ENCODE measurements at places on chromosomes 1 and 21.

- DNase-seq, result no peak
These were observed 252.1 kb downstream of the PRDM2 start for GRCh38 chr1:13951793-13952751.

- no peak for DNase-seq
These were observed 18.0 kb downstream of the FAAP20 start for GRCh38 chr1:2176615-2177014.

- DNase-seq, result no peak
These were observed 38.3 kb downstream of the GJA5 start for GRCh38 chr1:147722124-147722523.

DNA sequence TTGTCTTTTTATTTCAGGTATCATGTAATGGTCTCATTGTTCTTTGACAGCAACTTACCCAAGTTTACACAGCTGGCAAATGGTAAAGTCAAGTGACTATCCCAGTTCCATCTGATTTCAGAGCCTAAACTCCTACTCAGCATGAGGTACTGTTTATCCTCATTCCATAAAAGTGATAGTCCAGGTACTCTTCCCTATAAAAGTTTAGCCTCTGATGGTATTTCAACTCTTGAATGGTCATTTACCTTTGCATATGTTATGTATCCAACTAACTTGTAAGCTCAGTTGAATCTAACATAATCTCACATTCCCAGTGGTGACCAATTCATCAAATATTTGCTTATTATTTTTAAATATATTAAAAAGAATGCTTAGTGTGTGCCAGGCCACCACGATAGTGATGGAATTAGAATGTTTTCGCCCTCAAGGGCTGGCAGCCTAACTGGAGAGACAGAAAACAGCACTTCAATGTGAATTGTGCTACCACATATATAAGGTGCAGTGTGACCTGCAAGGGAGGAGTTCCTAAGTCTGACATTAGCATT is 307.1 kb downstream of the CTH start:
- DNase-seq, result no peak

GRCh38 chr1:34292472-34292871 is 115.8 kb downstream of the C1orf94 start:
- DNase-seq, result no peak

DNA sequence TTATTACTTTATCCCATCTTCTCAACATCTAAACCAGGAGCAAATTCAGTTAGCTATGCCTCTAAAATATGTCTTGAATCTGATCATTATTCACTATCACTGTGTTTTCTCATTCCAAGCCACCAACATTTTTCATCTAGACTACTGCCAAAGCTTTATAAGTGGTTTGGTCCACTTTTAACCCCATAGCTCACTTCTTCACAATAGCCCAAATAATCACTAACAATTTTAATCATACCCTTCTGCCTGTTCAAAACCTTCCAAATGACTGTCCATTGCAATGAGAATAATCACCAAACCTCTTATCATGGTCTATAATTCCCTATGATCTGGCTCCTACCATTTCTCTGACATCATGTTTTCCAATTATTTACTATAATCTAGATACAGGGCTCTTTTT is 149.8 kb upstream of the ZNHIT6 start:
- peak; percentile 39 for DNase-seq

DNA sequence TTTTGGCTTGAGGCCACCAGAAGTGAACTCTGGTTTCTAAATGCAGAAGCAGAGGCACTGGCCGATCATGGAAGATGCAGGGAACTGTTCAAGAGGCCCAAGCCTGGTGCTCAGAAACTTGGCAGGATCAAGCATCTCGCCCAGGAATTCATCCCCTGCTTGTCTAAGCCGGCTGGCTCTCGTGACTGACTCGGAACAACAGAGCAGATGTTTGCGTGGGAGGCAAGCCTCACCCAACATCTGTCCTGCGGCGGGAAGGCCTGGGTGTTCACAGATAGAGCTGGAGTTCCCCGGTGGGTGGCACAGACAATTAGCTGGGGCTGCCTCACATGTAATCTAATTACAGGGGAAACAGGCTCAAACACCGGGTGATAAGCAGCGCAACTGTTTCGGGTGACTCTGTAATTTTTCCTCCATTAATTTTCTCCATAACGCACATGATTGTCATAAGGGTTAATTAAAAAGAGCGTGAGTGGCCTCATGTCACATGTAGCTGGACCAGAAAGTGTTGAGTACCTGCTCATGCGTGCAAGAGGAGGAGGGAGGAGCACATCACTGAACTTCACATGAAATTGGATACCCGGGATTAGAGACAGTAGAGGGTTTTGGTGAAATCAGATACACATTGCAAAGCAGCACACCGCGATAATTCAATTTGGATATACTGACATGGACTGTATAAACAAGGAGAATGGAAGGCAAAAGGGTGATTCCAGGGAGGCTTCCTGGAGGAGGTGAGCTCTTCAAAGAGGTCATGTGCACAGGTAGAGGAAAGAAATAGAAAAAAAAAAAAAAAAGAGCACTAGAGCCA is 180.0 kb downstream of the ETS2 start:
- peak; percentile 96 for DNase-seq

DNA sequence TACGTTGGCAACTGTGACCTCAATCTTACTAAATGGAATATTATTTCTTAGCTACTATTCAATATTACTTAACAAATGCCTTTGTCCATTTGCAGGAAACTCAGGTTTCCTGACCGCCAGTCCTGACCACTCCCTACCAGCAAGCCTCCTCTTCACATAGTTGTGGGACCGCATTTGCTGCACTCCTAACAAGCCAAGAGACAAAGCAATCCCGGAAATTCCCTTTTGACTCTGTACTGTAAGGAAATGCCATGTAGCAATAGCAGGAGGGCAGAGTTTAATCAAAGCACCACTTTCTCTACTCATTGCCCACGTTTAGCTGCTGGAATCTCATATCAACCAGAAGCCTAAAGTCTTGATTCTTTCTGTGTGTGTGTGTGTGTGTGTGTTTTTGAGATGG is 28.1 kb upstream of the ACBD6 start:
- peak; percentile 68 for DNase-seq

DNA sequence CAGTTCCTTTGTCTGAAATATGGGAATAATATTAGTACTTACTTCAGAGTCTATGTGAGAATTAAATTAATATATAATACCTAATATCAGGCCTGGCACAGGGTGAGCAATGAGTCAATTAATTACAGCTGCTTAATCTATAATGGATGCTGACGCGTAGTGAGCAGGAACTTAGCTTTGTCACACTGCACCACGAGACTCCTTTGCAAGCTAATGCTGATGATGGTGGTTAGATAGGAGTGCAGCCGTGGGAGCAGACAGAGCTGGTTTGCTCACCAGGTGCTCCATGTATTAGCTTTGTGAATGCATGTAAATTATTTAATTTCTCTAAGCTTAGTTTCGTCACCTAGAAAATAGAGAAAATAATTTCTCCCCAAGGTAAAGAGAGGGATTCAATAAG is 35.1 kb downstream of the KCNJ15 start:
- DNase-seq, result no peak

GRCh38 chr1:41925712-41926111 is 7.0 kb upstream of the HIVEP3 start:
- DNase-seq, result no peak

DNA sequence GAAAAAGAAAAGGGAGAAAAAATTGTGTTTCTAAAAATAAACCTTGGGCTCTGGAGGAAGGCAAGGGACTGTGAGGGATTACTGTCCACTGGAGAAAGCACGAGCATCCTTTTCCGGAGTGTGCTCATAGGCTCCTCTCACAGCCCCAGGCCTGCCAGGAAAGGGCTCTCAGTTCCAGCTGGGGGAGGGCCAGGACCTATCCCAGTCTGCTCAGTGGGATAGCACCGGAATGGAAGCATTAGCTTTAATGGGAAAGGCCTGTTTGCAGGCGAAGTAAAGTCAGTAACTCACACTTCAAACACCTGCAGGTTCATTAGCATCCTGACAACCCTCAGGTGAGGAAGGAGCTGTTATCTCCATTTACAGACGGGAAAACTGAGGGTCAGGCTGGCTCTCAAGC is 113.9 kb upstream of the USP24 start:
- peak; percentile 14 for DNase-seq

DNA sequence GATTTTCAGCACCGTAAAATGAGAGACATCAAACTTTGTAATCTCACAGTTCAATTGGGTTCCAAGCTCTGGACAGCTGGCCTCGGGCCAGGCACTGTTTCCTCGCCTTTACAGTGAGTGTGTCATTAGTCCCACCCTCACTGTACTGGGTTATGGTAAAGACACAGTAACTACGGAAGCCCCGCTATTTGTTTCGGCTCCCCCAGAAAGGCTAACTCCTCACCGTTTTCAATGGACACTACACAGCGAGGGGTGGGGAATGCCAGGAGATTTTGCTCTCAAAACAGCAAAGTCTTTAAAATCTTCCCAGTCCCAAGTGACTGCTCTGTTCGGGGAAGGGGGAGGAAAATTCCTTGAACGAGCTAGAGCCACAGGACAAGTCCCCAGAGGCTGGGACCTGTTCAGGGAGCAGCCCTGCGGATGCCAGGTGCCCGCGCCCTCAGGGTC is 757 bp upstream of the SPSB1 start:
- DNase-seq, result peak; percentile 76

DNA sequence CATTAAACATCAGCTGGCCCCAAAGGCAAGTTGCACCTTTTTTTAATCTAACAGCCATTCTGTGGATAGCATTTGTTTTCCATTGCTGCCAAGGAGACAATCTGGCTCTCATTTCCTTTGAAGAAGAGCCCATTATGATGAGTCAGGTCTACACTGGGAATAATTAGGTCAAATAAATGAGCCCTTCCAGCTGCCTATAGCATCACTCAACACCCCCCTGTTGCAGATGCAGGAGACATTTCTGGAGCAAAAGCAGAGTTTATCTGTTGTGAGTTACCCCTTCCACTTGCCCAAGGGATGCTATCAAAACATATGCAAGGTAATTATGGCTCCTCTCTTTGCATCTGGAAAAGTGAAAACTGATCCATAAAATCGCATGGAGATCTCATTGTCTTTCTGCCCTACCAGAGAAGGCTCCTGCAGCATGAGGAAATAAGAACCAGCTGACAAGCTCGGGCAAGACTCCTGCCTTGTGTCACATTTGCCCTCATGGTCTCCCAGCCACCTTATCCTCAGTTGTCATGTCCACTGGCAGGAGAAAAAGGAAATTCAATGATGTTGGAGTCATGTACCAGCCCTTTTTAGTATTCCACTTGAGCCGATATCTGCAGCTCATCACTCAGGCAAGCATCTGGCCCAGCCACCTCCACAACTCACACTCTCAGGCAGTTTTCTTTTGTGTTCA is 135.9 kb downstream of the SLC30A10 start:
- peak; percentile 95 for DNase-seq

GRCh38 chr1:183000167-183000962 is 22.9 kb upstream of the LAMC1 start:
- no peak for DNase-seq

GRCh38 chr1:210866532-210866931 is 267.4 kb downstream of the KCNH1 start:
- DNase-seq, result peak; percentile 9

- no peak for DNase-seq
These were observed 803.8 kb downstream of the ADGRL2 start for GRCh38 chr1:82604524-82604923.

- peak; percentile 61 for DNase-seq
These were observed 5.0 kb downstream of the ABCA4 start for GRCh38 chr1:94115900-94116436.

DNA sequence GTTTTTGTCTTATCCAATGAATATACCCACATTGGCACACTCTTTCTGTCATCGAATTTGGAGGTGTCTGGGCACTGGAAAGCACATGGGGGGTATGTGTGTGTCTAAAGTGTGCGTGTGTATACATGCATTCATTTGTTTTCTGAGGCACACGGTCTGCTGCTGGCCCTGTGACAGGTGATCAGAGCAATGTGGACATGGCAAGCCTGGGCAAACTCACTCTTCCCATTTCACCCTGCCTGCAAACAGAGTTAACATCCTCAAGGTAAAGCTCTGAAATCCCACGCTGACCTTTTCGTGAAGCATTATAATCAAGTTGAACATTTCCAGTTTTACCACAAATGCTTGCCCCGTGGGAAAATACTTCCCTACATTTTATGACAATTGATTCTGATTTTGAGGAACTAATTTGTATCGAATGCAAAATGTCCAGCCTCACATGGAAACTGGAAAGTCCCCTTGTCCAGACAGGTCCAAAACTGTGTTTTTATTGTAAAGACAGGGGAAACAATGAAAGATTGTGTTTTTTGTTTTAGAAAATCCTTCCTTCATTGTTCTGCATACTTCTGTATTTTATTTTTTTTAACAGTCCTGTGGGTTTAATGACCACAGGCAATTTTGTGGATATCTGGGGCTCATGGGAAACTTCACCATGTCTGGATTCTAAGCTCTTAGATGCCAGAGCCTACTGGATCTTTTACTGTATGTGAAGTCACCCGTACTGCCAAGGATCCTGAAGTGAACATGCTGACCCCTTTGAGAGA is 160.9 kb downstream of the PBX1 start:
- no peak for DNase-seq

GRCh38 chr1:88062650-88063153 is 621.4 kb upstream of the PKN2 start:
- DNase-seq, result no peak

- peak; percentile 35 for DNase-seq
These were observed 37.8 kb upstream of the CD34 start for GRCh38 chr1:207948536-207949250.

DNA sequence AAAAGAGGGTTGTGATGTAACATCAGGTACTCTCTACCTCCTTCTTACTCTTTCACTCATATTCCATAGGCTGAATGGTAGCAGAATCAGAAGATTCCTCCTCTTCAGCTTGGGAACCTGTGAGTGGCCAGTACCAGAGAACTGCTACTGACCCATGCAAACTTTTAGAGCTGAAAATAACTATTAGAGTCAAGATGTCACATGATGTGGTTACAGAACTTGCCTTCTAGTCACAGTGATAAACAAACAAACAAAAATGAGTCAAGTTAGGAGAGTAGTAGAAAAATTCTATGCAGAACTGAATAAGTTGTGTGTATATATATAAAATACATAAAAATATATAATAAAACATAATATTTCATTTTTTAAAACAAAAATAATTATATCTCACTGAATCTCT is 47.6 kb upstream of the RGS1 start:
- no peak for DNase-seq

DNA sequence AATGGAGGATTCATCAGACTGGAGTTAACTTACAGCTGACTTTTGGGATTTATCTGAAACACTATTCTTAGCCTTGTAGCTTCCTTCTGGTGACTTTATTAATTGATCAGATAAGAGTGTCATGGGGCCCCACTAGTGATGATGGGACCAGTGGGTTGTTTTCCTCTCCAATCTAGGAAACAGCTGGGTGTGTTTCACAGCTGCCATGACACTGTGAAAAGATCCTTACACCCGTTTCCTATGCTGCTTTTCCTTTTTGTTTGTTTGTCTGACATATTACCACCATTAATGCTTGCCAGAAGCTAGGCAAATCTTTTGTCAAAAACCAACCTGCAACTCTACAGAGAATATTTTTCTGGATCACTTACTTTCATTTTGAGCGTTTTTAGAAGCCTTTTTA is 86.2 kb downstream of the ZBTB18 start:
- DNase-seq, result no peak

GRCh38 chr21:45909238-45909988 is 72.2 kb upstream of the COL6A1 start:
- DNase-seq, result no peak

- DNase-seq, result peak; percentile 20
These were observed 157.6 kb upstream of the LMO4 start for GRCh38 chr1:87170931-87171598.

GRCh38 chr1:228350831-228351781 is 55.5 kb downstream of the TRIM11 start:
- DNase-seq, result no peak
